ENCODE measurements at places on chromosomes 13 and 19. TPM values are rescaled to one million over a fixed set of nuclear protein-coding genes. Genes with fewer than 3 reads are reported as not detected.

The CD79A gene
- total RNA-seq, result 0.55 TPM

The NMRK2 gene
- total RNA-seq, result not detected

The PSG2 gene
- total RNA-seq, result not detected

The KLHL1 gene
- total RNA-seq, result not detected

The ZNF528 gene
- 3.8 TPM for total RNA-seq

The COX6B1 gene
- 196 TPM for total RNA-seq

The TARM1 gene
- not detected for total RNA-seq

The ZNF415 gene
- total RNA-seq, result 0.83 TPM

The CEACAM19 gene
- 5.6 TPM for total RNA-seq

The ZNF552 gene
- 7.1 TPM for total RNA-seq

The TNFRSF19 gene
- 0.60 TPM for total RNA-seq

The NAPSA gene
- total RNA-seq, result 3.3 TPM

The ZIM2 gene
- total RNA-seq, result not detected

The UPK1A gene
- not detected for total RNA-seq

The FGF22 gene
- total RNA-seq, result 0.30 TPM

The USHBP1 gene
- 1.6 TPM for total RNA-seq

The CATSPERD gene
- total RNA-seq, result not detected

Measured in left lobe of liver (tissue), 2 donors.